ENCODE measurements at places on chromosomes 2 and 18.

- no peaks in the 10 kb centered on the region for H3K36me3 ChIP-seq
- H3K27ac ChIP-seq, result no peak overlapping the region
- peaks cover 20% of the 10 kb centered on the region for H3K4me1 ChIP-seq
- H3K4me3 ChIP-seq, result no peak overlapping the region
- H3K27me3 ChIP-seq, result no peaks in the 10 kb centered on the region
- DNase-seq, result no peak
Observed at GRCh38 chr18:64027931-64028695, 58.2 kb downstream of the SERPINB8 start.

- no peaks in the 10 kb centered on the region for H3K36me3 ChIP-seq
- H3K4me3 ChIP-seq, result no peak overlapping the region
- no peak for DNase-seq
Observed at GRCh38 chr2:47070920-47071824, 83.9 kb downstream of the STPG4 start.

- H3K27ac ChIP-seq, result no peak overlapping the region
- H3K36me3 ChIP-seq, result peaks cover 52% of the 10 kb centered on the region
- no peak for DNase-seq
- H3K4me3 ChIP-seq, result no peak overlapping the region
- H3K27me3 ChIP-seq, result peaks cover 98% of the 10 kb centered on the region
Observed at GRCh38 chr2:5911718-5912117, 219.5 kb downstream of the SOX11 start.

DNA sequence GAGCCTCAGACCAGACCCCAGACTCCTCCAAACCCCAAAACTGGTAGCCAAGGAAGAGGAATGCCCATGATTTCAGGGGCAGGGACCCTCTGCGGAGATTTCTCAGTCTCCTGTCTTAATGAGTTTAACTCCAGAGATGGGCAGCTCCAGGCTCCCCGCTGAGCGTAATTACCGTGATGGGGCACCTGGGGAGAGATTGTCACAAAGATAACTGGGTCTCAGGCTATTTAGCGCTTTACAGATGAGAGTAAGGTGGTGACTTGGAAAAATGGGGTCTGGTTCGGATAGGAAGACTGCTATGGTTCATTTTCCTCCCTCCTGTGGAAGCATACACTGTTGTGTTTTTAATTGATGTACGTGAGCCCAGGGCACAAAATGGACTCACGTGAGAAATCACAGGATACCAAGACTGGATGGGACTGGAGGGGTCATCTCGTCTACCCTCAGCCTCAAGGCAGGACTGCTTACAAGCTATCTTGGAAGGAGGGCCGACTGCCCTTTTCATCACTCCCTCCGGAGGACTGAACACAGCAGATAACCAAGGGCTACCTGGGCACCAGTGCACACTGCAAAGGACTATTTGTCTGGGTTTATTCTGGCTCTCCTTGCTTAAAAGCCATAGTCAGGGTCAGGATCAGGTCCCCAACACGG, 427.8 kb downstream of the ZNF521 start:
- peak; percentile 47 for DNase-seq
- peaks cover 24% of the 10 kb centered on the region for H3K4me1 ChIP-seq
- no peak overlapping the region for H3K27ac ChIP-seq
- no peak overlapping the region for H3K4me3 ChIP-seq
- no peaks in the 10 kb centered on the region for H3K36me3 ChIP-seq
- H3K27me3 ChIP-seq, result peaks cover 36% of the 10 kb centered on the region

- H3K36me3 ChIP-seq, result no peaks in the 10 kb centered on the region
- H3K4me3 ChIP-seq, result no peak overlapping the region
- DNase-seq, result no peak
- no peaks in the 10 kb centered on the region for H3K27me3 ChIP-seq
- H3K27ac ChIP-seq, result no peak overlapping the region
Observed at GRCh38 chr2:152078662-152079061, 20.2 kb downstream of the CACNB4 start.

DNA sequence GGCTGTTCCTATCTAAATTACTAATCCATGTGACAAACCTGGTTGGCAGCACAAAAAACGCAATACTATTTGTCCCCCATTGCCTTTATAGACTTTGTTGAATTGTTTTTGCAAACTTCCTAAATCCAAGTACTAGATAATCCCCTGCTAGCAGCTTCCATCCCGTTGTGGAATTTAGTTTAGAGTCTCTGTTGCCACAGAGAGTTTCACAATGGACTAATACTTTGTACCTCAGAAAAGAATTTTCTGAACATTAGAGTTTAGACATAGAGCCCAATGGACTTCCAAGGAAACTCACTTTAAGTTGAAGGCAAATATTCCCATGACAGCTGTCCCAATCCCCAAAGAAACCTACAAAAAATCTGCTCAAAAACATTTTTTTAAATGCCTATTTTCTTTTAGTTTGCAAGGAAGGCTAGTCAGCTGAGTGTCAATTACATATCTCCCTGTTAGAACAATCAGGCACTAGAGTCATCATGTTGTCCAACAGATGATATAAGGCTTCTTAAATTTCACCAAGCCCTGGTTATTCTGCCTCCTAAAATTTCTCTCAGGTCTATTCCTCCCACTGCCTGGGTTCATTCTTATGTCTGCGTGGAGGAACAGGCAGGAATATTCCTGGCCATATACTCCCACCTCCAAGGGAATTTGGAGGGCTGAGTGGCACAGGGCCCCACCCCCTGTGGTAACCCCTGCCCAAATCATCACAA, 27.2 kb downstream of the RNF152 start:
- H3K4me3 ChIP-seq, result no peak overlapping the region
- peaks cover 27% of the 10 kb centered on the region for H3K4me1 ChIP-seq
- no peak overlapping the region for H3K27ac ChIP-seq
- DNase-seq, result no peak
- H3K36me3 ChIP-seq, result no peaks in the 10 kb centered on the region
- no peaks in the 10 kb centered on the region for H3K27me3 ChIP-seq

DNA sequence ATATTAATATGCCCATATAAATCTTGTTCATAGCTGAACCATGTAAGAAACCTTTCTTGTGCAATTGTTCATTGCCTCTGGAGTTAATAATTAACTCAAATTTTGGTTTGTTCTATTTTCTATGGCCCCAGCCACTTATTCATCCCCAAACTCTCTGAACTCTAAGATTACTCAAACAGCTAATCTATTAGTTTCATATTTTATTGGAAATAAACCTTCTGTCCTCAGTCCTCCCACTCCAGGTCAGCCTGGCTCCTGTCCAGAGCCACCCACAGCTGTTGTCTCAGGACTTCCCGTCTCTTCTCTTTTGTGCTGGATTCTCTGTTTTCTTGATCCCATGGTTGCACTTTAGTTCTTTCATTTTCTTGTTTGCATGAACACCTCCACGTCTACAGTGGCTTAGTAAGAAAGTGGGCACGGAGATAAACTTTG, 4.4 kb upstream of the RNF103 start:
- no peak for DNase-seq
- no peak overlapping the region for H3K27ac ChIP-seq
- no peak overlapping the region for H3K4me3 ChIP-seq
- H3K4me1 ChIP-seq, result peaks cover 21% of the 10 kb centered on the region

All from WTC11 (cell line).